Activated T-cell treated with anti-CD3 and anti-CD28 coated beads for 4 hours (primary cell): ENCODE measurements at places on chromosomes 5 and 9.
A peak's percentile ranks its signal among the peaks of the same experiment; 100 is the strongest.

GRCh38 chr9:91803151-91803940 is 146.7 kb downstream of the ROR2 start:
- DNase-seq: no peak

DNA sequence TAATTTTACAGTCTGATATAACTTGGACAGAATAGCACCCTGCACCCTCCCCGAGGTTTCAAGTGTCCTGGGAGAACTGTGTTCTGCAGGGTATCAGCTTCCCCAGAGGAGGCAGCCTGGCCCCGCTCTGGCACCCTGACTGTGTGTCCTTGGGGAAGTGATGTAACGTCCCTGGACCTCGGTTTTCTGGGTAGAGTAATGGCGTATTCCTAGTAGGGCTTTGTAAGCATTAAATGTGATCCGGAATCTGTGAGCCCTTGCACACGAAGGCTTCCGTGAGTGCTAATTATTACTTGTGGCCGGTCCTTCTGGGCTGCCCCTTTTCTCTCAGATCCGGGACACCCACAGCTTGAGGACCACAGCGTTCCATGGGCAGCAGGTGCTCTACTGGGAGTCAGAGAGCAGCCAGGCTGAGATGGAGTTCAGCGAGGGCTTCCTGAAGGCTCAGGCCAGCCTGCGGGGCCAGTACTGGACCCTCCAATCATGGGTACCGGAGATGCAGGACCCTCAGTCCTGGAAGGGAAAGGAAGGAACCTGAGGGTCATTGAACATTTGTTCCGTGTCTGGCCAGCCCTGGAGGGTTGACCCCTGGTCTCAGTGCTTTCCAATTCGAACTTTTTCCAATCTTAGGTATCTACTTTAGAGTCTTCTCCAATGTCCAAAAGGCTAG is 1.0 kb upstream of the CACFD1 start:
- no peak for DNase-seq

DNA sequence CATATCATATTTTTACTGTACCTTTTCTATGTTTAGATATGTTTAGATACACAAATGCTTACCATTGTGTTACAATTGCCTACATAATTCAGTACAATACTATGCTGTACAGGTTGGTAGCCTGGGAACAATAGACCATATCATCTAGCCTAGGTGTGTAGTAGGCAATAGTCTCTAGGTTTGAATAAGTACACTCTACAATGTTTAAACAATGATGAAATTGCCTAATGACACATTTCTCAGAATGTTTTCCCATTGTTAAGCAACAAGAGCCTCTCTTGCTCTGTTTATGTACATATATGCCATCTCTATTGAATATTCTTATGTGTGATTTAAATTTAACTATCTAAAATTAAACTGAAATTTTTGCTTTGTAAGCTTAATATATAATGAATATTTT is 209.6 kb upstream of the ST8SIA4 start:
- no peak for DNase-seq

GRCh38 chr9:107222020-107222522 is 61.0 kb upstream of the RAD23B start:
- DNase-seq: no peak

DNA sequence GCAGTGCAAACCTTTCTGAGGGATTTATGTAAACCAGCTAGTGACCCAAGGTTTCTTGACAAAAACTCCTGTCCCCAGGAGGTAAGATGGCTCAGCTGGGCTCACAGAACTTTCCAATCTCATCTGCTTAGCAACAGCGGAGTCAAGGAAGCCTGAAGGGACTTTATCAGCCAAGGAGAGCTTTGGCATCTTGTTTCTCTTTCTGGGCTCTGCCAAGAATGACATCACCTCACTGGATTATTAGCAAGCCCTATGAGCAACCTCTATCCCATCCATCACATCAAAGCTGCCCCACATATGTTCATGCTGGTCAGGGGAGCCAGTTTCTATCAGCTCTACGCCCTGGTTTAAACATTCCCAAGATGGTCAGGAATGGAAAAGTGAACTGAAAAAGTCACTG is 461.3 kb downstream of the ENC1 start:
- DNase-seq: no peak

DNA sequence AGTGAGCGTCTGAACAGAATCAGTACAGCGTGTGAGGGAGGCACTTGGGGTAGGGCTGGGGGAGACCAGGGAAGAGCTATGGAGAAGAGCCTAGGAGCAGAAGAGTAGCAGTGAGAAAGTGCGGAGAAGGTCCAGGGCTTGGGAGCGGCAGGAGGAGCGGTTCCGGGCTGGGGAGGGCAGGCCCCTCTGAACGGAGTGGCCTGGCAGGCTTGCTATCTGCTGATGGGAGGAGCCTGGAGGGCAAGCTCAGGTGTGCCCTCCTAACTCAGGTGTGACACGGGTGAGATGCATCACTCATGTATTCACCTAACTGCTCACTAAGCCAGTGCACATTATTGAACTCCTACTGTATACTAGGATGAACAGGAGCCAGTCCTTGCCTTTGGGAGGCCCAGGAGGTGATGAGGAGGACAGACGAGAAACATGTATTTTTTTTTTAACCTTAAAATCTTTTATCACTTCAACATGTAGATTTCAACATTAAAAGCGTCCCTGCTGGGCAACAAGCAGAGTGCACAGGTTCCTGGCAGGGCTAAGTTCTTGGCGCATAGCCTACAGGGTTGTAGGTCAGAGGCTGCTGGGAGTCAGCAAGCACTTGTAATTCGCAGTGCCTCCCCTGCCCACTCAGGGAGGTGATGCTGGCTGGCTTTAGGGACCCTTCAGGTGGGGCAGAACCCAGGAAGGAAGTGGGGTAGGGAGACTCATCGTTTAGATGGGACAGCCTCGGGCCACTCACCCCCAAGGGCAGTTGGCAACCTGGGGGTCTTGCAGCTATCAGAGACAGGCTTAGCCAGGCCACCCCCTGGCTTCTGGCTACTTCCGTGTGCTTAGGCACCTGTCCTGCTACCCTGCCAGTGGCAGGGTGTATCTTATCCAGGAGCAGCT is 55.5 kb downstream of the TMOD1 start:
- no peak for DNase-seq

DNA sequence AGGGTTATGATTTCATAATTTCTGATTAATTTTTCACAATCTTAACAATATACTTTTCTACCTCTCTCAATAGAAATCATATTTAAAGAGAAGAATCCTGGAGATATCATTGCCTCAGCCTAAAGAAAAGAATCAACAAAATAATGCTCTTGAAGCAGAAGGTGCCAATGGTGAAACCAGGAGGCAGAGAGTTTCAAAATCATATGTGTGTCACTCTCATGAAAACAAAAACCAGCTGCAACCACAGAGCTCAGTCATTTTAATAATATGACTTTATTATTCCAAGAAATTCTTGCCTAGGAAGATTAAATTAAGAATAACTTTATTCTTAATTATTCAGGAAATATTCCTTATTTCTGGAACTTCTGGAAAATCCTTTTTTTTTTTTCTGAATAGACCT is 266.8 kb upstream of the ACTBL2 start:
- DNase-seq: no peak

GRCh38 chr5:71640408-71640807 is 53.3 kb downstream of the MCCC2 start:
- no peak for DNase-seq

GRCh38 chr9:85995599-85995998 is 54.7 kb downstream of the NAA35 start:
- DNase-seq: no peak

- no peak for DNase-seq
Observed at GRCh38 chr9:89929673-89930480, 325.1 kb downstream of the GADD45G start.

DNA sequence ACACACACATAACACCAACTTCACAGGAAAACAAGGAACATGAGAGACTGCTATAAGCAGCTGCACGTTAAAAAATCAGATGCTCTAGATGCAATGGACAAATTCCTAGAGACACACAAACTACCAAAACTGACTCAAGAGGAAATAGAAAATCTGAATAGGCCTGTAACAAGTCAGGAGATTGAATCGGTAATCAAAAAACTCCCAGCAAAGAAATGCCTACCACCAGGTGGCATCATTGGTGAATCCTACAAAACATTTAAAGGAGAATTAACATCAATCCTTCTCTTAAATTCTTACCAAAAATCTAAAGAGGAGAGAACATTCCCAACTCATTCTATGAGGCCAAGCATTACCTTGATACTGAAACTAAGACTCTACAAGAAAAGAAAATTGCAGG is 54.9 kb downstream of the NDST1 start:
- peak; percentile 6 for DNase-seq

- DNase-seq: no peak
Observed at GRCh38 chr9:20009606-20010005, 220.8 kb upstream of the SLC24A2 start.

DNA sequence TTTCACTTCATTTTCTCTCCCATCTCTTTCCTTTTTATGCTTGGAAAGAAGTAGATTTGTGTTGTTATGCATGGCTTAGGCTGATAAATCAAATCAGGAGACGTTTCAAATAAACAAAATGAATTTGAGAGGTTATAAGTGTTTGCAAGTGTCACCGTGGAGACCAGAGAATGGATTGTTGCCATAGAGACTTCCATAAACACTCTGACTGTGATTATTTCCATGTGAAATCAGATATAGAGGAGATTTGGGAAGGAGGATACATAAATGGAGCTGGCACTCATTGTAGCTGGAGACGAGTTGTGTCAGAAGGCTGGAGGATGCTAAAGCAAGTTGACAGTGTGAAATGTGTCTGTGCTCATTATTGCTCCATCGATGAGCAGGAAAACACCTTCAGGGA is 84.2 kb upstream of the PCSK1 start:
- no peak for DNase-seq

GRCh38 chr9:90874194-90874593 is 72.6 kb downstream of the SYK start:
- DNase-seq: no peak

- no peak for DNase-seq
Observed at GRCh38 chr5:143064218-143064641, 294.1 kb downstream of the ARHGAP26 start.

DNA sequence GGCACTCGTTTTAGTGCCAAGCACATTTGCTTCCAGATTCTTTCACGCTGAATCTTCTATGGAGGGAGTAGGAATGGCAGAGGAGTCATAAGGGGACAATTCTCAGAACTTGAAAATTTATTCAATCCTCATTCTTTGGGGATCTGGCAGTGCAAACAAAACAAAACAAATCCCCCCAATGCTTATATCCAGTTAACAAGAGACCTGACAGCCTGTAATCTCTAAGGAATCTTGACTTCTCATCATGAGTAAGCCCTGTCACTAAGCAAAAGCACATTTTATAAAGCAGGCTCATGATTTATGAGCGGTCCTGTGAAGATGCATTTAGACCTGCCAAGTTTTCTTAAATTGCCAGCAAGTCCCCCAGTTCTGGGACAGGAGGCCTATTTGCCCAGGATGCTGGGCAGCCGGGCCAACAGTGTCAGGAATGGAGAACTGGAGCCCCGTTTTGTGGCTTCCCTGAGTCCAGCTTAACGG is 513.9 kb downstream of the CTNND2 start:
- no peak for DNase-seq

DNA sequence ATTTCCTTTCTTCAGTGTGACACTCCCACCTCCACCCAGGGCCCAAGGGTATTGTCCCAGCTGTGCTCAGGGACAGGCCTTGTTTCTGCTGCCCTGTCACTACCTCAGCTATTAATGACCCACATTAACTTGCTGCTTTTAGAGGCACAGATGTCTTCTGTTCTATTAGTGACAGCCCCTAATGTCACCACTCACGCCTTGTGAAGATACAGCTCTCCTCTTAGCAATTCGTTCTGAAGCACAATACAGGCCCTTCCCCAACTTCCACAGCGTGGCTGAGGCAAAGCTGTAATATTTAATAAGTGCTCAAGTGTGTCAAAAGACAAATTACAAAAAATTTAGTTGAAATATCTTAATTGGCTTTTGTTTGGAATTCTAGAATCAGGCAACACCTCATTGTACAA is 44.7 kb upstream of the HMGCS1 start:
- no peak for DNase-seq

GRCh38 chr5:42745426-42745825 is 11.2 kb upstream of the CCDC152 start:
- DNase-seq: no peak

DNA sequence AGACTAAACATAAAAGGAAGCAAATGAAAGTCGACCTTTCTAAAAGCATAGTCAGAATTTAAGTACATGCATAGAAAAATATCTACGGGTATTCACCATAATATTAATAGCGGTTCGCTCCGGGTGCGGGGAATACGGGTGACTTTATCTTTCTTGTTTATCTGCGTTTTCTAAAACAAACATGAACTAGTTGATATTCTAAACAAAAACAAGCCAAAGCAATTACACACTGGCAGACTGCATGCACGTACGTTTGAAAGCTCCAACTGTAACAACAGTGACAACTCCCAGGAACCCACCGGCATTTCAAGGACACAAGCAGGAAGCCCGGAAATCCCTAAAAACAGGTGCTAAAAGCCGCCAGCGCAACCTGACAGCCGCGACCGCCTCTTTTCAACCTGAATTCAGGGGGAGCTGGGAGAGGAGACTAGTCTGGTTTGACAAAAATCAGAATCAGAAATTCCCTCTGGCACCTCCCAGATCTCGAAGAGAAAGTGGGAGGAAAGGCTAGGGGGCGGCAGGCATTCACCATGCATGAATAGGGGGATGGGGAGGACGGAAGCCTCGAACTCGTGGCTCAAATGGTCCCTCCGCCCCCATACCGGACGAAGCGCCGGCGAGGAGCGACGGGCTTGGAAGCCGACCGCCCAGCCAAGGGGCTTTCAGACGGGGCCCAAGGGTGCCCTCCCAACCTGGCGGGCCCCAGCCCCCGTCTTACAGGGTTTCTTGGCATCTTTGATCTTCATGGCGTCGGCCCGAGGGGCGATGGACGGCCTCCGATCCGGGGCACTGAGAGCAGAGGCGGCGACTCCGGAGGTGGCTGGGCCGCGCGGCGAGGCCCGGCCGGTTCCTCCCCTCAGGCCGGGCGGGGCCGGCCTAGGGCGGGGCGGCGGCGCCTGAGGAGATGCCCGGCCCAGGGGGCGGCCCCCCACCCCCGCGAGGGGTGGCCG is at the start of gene PANK3:
Gene PANK3 (minus strand): TSS at position 831 of the 950 bp plus-strand sequence. CDS start 85 bp downstream, at position 746.
- peak; percentile 14 for DNase-seq

DNA sequence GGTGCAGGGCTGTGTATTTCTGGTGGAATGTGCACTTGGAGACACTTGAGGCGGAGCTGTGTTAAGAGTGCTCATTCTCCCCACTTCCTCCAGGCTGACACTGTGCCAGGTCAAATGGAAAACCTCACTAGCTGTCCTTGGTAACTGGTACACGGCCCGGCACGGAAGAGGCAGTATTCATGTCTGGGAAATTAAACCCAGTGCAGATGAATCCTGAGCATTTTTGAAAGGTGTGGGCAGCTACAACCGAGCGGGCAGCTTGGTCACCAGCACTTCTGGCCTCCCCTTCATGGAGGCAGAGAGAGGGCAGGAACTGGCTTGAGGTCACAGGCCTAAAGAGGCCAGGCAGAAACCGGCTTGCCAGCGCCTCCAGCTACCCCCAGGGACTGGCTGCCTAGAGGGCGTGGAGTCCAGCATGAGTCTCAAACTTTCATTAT is 1.6 kb downstream of the CLPTM1L start:
- no peak for DNase-seq

GRCh38 chr5:164364237-164365208 is 859.1 kb downstream of the MAT2B start:
- no peak for DNase-seq
